ENCODE measurements at places on chromosomes 5 and 9. TPM values are rescaled to one million over a fixed set of nuclear protein-coding genes. Genes with fewer than 3 reads are reported as not detected.
A peak's percentile ranks its signal among the peaks of the same experiment; 100 is the strongest.

Gene OR1Q1
- total RNA-seq: not detected

DNA sequence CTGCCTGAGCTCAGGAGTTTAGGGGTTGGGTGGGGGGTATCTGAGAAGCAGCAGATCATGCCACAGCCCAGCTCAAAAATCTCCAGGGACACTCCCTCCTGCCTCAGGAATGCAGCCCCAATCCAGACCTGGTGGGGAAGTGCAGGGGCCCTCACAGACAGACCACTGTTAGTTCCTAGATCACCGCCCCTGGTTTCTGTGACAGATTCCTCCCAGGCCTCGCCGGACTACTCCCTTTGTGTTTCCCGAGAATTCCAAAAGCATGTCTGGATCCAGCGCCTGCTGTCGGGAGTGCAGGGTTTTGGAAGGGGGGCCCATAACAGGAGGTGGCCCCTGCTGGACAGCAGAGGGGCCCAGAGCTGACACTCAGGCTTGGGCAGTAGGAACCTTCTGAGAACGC is 74.5 kb downstream of the CTSL start:
- H3K36me3 ChIP-seq: no peaks in the 10 kb centered on the region
- DNase-seq: no peak
- no peaks in the 10 kb centered on the region for H3K27me3 ChIP-seq
- H3K4me3 ChIP-seq: no peak overlapping the region

DNA sequence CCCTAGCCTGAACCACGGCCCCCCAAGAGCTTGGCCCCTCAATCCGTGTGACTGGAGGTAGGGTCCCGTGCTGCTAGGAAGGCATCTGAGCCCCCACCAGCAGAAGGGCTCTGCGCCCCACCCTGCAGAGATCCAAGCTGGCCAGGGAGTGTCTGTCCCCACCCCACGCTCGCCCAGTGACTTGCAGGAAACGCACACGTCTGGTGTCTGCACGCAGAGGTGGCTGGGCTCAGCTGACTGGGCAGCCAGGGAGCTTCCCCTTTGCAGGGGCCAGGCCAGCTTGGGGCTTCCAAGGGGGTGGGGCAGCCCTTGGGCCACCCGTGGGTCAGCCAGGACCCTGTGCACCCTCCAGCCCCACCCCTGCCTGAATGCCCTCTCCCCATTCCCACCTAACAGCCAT is 24.3 kb downstream of the NOTCH1 start:
- H3K27ac ChIP-seq: peak overlapping the region; percentile 26
- peaks cover 26% of the 10 kb centered on the region for H3K36me3 ChIP-seq
- H3K27me3 ChIP-seq: no peaks in the 10 kb centered on the region
- no peak overlapping the region for H3K4me3 ChIP-seq
- no peaks in the 10 kb centered on the region for H3K4me1 ChIP-seq

Gene WASHC1
- total RNA-seq: 7.5 TPM

GRCh38 chr5:150064681-150065220 is 21.6 kb downstream of the CSF1R start:
- no peak overlapping the region for H3K27ac ChIP-seq
- H3K27me3 ChIP-seq: no peaks in the 10 kb centered on the region
- no peak overlapping the region for H3K4me3 ChIP-seq
- DNase-seq: no peak
- H3K36me3 ChIP-seq: no peaks in the 10 kb centered on the region
- H3K4me1 ChIP-seq: peaks cover 5% of the 10 kb centered on the region

GRCh38 chr5:163846512-163846911 is 341.1 kb downstream of the MAT2B start:
- H3K4me1 ChIP-seq: no peaks in the 10 kb centered on the region
- no peak overlapping the region for H3K27ac ChIP-seq
- H3K27me3 ChIP-seq: no peaks in the 10 kb centered on the region

- peaks cover under 1% of the 10 kb centered on the region for H3K4me1 ChIP-seq
- H3K4me3 ChIP-seq: no peak overlapping the region
- H3K27ac ChIP-seq: no peak overlapping the region
- no peak for DNase-seq
Measured at GRCh38 chr5:112412346-112412745, 6.7 kb downstream of the EPB41L4A start.

GRCh38 chr5:26945901-26946300 is 92.5 kb downstream of the CDH9 start:
- no peaks in the 10 kb centered on the region for H3K27me3 ChIP-seq
- DNase-seq: no peak
- H3K36me3 ChIP-seq: no peaks in the 10 kb centered on the region
- no peaks in the 10 kb centered on the region for H3K4me1 ChIP-seq
- no peak overlapping the region for H3K4me3 ChIP-seq

GRCh38 chr9:6549106-6549800 is 96.3 kb downstream of the GLDC start:
- no peaks in the 10 kb centered on the region for H3K36me3 ChIP-seq
- H3K4me1 ChIP-seq: no peaks in the 10 kb centered on the region
- no peak overlapping the region for H3K27ac ChIP-seq
- H3K27me3 ChIP-seq: no peaks in the 10 kb centered on the region
- DNase-seq: no peak
- no peak overlapping the region for H3K4me3 ChIP-seq

Gene SLC45A2
- total RNA-seq: not detected

Gene S1PR3
- 10.0 TPM for total RNA-seq

DNA sequence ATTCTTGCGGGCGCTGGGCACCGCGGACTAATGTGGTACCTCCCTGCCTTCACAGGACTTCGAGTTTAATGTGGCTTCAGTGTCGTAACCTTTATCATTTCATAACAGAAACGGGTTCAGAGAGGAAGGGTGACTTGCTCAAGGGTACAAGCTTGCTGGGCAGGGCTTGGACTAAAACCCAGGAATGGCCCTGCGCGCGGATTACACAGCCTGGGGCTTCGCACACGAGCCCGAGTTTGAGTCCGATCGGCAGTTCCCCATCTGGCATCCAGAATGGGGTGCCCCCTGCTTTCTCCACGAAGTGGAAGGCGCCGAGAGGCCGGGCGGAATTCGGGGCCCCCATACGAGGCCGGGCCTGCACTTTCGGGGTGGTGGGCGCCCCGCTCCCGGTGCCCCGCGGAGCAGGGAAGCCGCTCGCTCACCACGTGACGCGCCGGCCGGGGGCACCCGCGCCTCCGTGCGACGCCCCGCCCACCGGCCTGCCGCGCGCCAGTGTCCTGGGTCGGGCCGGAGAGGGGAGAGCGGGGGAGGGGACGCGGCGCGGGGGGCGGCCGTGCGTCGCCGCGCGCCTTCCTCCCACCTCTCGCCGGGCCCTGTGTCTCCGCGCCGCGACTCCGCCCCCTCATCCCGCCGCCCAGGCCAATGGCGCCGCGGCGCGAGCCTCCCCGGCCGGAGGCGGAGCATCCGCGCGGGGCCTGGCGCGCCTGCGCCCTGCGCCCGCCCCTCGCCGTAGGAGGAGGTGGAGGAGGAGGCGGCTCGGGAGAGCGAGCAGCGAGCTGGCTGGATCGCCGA is at the start of gene SET:
SET (plus strand) TSS at position 722 of the 792 bp plus-strand sequence. CDS start 361 bp downstream, outside the sequence.
- H3K4me3 ChIP-seq: peak within 1 kb of the TSS; percentile 99
- H3K4me1 ChIP-seq: peaks cover 26% of the 10 kb centered on the region
- H3K27me3 ChIP-seq: no peaks in the 10 kb centered on the region
- DNase-seq: peak; percentile 95
- peak within 1 kb of the TSS; percentile 95 for H3K27ac ChIP-seq
- no peaks in the 10 kb centered on the region for H3K36me3 ChIP-seq

DNA sequence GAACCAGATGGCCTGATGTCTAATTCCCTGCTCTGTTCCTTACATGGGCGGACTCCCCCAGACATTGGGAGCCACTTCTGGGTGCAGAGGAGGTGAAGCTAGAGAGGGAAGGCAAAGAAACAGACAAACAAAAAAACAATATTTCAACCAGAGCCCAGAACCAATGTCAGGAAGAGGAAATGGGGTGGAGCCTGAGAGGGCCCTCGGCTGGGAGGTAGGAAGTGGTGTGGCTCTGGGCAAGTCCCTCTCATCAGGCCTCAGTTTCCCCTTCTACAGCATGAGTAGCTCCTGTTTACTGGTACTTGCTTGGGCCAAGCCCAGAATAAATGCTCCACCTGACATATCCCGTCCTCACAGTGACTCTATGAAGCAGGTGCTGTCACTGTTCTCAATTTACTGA is 11.1 kb downstream of the SH2D3C start:
- H3K27ac ChIP-seq: no peak overlapping the region
- no peaks in the 10 kb centered on the region for H3K36me3 ChIP-seq
- H3K27me3 ChIP-seq: no peaks in the 10 kb centered on the region
- peaks cover 5% of the 10 kb centered on the region for H3K4me1 ChIP-seq
- H3K4me3 ChIP-seq: no peak overlapping the region

Gene MARCHF11
- total RNA-seq: 0.14 TPM

- no peaks in the 10 kb centered on the region for H3K36me3 ChIP-seq
- DNase-seq: no peak
- H3K27ac ChIP-seq: no peak overlapping the region
- H3K4me3 ChIP-seq: no peak overlapping the region
Measured at GRCh38 chr5:10315824-10316509, 8.3 kb upstream of the CMBL start.

DNA sequence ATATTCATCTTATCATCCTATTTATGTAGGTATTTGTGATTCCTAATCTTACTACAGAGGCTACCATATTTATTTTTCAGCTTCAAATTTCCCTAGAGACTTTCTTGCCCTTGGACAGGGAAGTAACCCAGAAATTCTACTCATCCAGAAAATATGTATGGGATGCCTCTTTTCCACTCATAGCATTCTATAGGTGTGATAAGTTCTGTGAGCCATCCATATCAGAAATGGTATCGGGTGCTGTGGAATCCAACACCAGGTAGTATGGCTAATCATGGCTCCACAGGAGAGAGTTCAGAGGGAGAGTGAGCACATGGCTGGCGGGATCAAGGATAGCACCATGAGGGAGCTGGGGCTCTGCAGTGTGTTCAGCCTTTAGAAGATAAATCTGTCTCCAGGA is 349.3 kb upstream of the ACTBL2 start:
- H3K27me3 ChIP-seq: no peaks in the 10 kb centered on the region
- H3K36me3 ChIP-seq: no peaks in the 10 kb centered on the region
- H3K4me1 ChIP-seq: no peaks in the 10 kb centered on the region
- no peak for DNase-seq

DNA sequence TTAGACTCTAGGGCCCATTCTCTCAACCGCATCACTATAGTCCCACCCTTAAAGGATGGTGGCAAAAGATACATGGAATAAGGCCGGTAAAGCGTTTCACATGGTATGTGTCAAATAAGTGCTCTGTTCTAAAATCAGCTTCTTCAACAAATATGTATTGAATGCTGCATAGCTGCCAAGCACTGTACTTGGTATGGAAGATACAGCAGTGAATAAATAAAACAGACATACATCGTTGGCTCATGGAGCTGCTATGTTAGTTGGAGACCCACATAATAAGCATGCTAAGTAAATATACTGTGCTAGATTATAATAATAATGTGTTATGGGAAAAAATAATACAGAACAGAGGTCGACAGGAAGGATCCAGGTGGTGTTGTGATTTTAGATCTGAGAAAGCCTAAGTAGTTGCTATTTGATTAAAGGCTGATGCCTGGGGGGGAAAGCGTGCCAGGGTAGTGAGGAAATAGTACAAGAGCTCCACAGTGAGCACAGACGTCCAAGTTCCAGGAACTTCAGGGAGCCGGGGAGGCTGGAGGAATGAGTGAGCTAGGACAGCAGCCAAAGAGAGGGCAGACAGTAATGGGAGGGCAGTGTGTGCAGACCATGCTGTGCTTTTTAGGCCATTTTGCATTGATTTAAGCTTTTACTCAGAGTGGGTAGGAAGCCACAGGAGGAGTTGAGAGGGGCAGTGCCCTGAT is 93.7 kb downstream of the JAKMIP2 start:
- H3K4me3 ChIP-seq: no peak overlapping the region
- H3K4me1 ChIP-seq: peaks cover 36% of the 10 kb centered on the region
- no peaks in the 10 kb centered on the region for H3K27me3 ChIP-seq

Gene SPOCK1
- total RNA-seq: 52.6 TPM

DNA sequence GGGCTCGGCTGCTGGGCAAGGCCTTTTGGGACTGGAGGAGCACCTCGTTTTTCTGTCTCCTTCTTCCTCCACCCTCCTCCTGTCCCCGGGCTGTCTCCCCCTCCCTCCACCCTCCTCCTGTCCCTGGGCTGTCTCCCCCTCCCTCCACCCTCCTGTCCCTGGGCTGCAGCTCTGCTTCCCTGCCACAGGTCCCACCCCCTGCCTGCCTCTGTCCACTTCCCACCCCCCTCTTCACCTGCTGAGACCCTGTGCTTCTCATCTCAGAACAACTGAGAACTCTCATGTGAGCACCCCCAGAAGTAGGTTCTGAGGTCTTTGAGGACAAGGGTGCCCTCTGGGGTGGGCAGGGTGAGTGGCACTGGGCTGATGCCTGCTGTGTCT is 5.8 kb upstream of the TOR4A start:
- H3K27me3 ChIP-seq: no peaks in the 10 kb centered on the region
- H3K36me3 ChIP-seq: no peaks in the 10 kb centered on the region
- no peak overlapping the region for H3K4me3 ChIP-seq
- no peak for DNase-seq
- peaks cover 4% of the 10 kb centered on the region for H3K4me1 ChIP-seq
